ENCODE measurements at places on chromosomes 2 and 18. TPM values are rescaled to one million over a fixed set of nuclear protein-coding genes. Genes with fewer than 3 reads are reported as not detected.

DNA sequence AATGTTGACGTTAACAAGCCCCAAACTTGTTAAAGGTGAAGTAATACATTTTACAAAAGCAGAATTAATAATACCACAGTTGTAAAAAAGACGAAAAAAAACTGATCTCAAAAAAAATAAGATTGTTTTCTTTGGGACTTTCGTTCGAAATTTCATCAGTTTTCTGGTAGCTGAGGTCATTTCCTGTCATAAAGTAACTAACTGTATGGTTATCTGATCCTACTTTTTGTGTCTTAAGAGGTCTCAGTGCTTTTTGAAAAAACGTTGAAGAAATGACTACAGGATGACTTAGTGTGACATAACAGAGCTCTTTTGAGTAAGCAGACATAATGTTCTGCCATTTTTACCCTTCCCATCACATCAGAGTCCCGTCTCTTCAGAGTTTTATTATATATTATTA lies 79.3 kb downstream of the BIRC6 start:
- no peak for DNase-seq

- DNase-seq = no peak
These were observed 28.0 kb upstream of the ARHGEF4 start for GRCh38 chr2:130808482-130809268.

- DNase-seq = no peak
These were observed 1526.0 kb downstream of the LRP1B start for GRCh38 chr2:140604788-140605187.

GRCh38 chr2:55838653-55839052 lies 84.9 kb downstream of the EFEMP1 start:
- DNase-seq = no peak

DNA sequence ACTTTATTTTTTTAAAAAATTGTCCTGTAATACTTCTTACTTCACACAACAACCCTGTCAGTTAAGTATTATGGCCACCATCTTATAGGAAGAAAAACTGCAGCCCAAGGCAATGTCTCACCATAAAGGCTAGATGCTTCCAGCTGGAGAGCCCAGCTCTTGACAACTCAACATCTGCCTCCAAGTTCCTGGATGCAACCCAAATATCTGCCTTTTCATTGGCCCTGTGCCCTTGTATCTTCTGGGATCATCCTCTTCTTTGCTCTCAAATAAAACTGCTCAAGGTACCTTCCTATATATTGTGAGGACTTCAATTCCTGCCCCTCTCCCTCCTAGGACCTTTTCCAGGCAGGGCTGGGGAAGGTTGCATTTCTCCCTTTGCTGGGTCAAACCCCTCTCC lies 69.5 kb downstream of the BIN1 start:
- no peak for DNase-seq

Gene HOXD13
- total RNA-seq = not detected

Measured in lower lobe of right lung (tissue), 2 donors.